ENCODE measurements at places on chromosomes 3 and 15. TPM values are rescaled to one million over a fixed set of nuclear protein-coding genes. Genes with fewer than 3 reads are reported as not detected.

Gene WNT5A
- total RNA-seq, result 66.2 TPM

- no peak for DNase-seq
Observed at GRCh38 chr3:90035643-90036042, 928.2 kb downstream of the EPHA3 start.

DNA sequence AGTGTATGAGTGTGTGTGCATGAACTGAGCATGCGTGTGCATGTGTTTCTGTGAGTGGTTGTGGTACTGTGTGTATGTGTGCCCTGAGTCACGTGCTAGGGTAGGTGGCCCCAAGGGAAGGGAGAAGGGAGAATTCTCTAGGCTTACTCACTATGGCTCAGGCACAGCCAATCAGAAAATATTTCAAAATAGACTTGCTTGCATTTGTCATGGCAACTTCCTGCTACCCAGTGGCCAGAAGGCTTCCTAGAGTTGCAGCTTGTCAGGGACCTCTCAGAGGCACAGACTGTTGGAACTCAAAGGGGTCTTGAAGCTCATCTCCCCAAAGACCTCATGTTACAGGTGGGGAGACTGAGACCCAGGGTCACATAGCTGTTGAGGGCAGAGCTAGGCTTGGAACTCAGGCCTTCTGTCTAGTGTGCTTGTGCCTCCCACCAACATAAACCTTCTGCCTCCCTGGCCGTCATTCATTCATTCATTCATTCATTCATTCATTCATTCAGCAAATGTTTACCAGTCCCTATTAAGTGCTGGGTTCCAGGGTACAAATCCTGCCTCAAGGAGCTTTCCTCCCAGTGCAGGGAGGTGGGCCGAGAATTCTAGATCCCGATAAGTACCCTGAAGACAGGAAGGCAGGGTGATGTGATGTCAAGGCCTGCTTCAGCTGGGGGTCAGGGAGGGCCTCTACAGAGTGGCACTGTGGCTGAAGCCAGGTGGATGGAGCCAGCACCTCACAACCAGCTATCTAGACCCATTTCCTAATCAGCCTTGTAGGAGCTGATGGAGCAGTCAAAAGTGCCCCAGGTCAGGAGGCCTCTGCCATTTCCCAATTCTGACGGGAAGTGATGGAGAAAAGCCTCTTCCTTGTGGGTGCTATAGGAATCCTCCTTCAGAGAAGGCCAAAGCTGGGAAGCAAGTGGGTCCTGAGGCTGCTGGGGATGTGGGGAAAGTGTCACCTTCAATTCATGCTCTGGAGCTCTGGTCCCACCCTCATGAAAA lies 10.9 kb upstream of the RFT1 start:
- no peak for DNase-seq

- DNase-seq, result no peak
Observed at GRCh38 chr3:31051226-31051625, 156.8 kb upstream of the GADL1 start.

- no peak for DNase-seq
Observed at GRCh38 chr15:28918141-28918983, 32.6 kb downstream of the APBA2 start.

DNA sequence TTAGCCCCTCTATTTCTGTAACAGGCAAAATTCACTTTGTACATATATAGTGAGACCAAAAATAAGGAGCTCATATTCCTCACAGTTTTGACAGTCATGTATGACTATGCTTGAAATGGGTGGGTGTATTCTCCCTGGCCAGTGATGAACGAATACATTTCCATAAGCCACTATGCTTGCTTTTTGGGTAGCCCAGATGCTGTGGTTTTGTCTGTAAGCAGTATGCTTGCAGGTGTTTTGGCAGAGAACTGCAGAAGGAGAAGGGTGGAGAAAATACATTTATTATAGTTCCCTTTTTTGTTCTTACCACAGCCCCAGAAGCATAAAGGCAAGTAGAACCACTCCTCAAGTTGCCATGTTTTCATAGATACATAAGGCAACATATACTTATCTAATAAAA lies 131.2 kb downstream of the RBMS3 start:
- peak; percentile 30 for DNase-seq

DNA sequence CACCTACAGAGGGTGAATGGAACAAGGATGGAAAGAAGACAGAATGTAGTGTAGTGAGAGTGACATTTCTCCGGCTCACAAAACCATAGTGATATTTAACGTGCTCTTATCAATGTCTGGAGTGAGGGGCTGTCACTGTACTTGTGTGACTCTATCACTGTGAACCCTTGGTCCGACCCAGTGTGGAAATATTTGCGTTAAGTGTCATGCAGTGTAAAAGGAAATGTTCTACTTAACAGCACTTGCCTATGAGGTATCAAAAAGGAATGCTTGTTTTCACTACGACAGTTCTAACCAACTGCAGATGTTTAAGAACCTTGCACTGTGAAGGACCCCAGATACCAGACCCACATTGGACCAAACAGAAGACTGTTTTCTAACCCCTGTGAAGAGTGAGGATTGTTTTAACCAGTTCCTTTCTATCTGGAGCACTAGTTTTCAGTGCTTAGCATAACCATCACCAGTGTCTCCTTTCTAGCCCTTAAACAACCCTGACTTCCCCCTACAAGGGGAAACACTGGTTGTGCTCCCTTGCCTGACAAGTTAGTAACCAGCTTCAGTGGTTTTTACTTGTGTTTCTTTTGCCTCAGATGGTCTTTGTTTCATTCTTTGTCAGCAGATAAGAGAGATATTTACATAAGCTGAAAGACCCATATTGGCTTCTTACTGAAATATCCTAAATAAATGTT lies 144.7 kb upstream of the ABHD17C start:
- DNase-seq, result peak; percentile 99

DNA sequence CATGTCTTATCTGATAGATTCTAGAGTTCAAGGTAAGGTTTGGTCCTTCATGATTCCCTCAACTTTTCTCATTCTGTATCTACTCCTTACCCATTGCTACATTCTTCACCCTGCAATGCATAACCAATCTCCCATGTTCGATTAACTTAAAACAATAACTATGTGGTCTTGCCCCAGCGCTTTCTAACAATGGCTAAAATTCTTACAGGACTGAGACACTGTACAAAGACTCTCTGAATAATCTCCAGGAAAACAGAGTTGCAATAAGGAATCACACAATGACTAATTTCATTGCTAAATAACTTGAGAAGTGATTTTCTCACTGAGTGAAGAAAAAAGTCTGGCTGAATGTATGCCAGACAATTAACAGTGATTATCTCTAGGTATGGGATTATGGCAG lies 69.6 kb upstream of the FAM174B start:
- no peak for DNase-seq
